Activated T-helper 2 cell treated with anti-CD3 and anti-CD28 coated beads, Interferon-gamma antibody, Interleukin-2, Interleukin-4, amounts not matched to agents 10 μg/mL and 5 μg/mL and 100 μg/mL, durations not matched to agents 14 hours and 24 hours and 36 hours (primary cell): ENCODE measurements at places on chromosomes 4 and X. TPM values are rescaled to one million over a fixed set of nuclear protein-coding genes. Genes with fewer than 3 reads are reported as not detected.

DNA sequence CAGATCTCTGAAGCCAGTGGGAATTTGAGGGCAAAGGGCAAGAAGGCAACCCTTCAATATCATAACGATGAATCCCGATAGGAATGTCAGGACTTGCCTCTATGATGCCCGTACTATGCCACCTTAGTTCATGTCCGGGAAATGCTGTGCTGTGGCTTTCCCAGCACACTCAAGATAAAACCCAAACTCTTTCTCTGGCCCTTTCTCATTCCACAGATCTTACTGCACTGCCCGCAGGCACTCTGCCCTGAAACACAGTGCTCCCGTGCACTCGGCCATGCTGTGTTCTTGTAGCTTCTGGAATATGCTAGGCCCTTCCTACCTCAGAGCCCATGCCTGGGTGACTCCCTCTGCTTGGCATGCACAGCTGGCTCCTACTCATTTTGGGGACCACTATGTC, 26.3 kb downstream of the SORCS2 start:
- H3K36me3 ChIP-seq: no peaks in the 10 kb centered on the region
- H3K4me3 ChIP-seq: no peak overlapping the region
- no peak overlapping the region for H3K27ac ChIP-seq
- no peak for DNase-seq
- peaks cover 1% of the 10 kb centered on the region for H3K27me3 ChIP-seq
- H3K4me1 ChIP-seq: peaks cover 2% of the 10 kb centered on the region

GRCh38 chr4:5018603-5019002, 655 bp downstream of the CYTL1 start:
- no peak overlapping the region for H3K27ac ChIP-seq
- H3K4me3 ChIP-seq: no peak overlapping the region
- no peak for DNase-seq
- H3K27me3 ChIP-seq: peaks cover 13% of the 10 kb centered on the region
- no peaks in the 10 kb centered on the region for H3K36me3 ChIP-seq

DNA sequence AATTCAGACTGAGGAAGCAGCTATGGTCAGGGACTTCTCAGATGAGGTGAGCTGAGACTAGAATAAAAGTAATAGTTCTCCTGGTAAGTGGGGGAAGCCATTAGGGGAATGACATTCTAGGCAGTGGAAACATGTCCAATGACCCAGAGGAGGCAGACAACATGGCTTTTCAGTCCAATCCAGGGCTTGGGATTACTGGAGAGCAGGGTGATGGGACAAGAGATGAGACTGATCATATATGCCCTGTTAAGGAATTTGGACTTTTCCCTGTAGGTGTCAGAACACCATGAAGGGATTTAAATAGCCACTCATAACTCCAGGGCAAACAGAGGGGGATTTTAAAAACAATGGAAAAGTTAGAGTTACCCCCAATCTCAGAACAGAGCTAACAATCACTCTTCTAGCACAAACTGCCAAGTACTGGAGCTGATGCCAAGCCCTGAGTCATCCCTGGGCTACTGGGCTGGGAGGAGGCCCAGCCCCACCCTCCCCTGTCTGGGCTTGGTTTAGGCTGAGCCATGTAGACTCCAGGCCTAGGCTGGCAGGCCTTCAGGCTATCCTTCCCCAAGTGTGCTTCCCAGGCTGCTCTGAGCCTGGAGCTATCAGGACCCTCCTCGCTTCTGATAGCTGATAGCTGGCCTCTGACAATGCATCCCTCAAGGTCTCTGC, 22.7 kb upstream of the MSN start:
- H3K4me1 ChIP-seq: peaks cover 8% of the 10 kb centered on the region
- H3K27me3 ChIP-seq: no peaks in the 10 kb centered on the region
- H3K27ac ChIP-seq: no peak overlapping the region
- no peaks in the 10 kb centered on the region for H3K36me3 ChIP-seq
- H3K4me3 ChIP-seq: no peak overlapping the region

DNA sequence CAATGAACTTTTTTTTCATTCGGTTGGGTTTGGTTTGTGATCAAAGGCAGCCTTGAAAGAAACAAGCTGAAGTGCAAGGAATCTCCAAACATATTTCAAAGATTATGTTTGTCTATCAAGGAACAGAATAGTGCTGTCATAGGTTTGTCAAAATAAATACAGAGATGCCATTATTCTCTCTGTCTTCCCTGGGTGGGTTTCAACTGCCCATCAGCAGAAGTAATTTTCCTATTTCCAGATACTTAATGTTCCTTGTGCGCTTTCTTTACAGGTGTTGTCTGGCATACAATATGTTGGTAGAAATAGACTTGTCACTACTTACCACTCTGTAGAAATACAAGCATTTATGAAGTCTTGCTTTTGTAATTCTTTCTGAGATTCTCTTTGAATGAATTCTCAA, 294.9 kb downstream of the PDHA2 start:
- no peaks in the 10 kb centered on the region for H3K4me1 ChIP-seq
- DNase-seq: no peak
- no peaks in the 10 kb centered on the region for H3K27me3 ChIP-seq
- no peak overlapping the region for H3K27ac ChIP-seq

CPEB2 gene
- 11.0 and 12.3 TPM in 2 replicates for total RNA-seq
